ENCODE measurements at places on chromosomes 6 and 20.

- no peak for DNase-seq
Observed at GRCh38 chr6:49890988-49891387, 24.7 kb upstream of the CRISP1 start.

DNA sequence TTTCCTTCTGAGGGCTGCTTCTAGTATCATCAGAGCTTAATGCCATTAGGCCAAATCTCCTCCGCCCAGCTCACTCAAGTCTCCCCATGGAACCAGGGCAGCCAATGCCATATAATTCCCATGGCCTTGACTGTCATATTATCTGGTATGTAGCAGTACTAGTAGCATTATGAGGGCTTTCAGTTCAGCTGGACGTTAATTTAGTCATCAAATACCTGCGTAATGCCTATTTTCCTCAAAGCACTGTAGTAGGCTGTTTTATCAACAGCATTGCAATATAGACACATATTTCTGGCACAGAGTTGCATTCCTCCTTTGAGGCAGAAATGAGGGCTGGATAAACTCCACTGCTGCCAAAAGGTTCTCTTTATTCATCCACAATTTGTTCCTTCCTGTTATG is 1.7 kb downstream of the KCTD20 start:
- DNase-seq: no peak

GRCh38 chr6:112227411-112227810 is 27.0 kb downstream of the LAMA4 start:
- DNase-seq: no peak

GRCh38 chr6:25874118-25874517 is at the start of gene SLC17A3:
Gene SLC17A3, minus strand, starts transcription at chr6:25874243. Its CDS starts 5,856 bp downstream, at chr6:25868387.
- no peak for DNase-seq

DNA sequence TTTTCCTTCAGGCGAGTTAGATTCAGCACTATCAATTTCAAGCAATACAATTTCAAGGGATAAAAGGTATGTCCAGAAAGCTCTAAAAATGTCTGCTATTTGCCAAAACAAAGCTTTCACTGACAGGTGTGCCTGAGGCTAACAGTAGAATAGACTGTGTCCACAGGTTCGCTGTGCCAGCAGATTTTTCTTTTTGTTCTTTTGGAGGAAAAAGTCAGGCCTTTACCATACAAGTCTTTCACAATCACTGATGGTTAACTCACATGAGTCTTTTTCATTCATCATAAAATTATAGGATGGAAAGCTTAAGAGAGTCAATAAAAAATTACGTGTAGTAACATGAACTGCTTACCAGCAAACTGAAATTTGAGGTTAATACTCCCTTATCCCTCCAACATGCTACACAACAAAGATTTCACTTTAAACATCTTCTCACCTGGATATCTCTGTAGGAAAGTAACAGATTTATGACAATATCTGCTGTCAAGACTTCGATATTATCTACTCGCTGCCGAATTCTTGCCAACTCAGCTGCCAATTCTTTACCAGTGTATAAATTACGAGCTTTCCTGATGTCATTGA is 95.4 kb downstream of the MAP3K5 start:
- no peak for DNase-seq

DNA sequence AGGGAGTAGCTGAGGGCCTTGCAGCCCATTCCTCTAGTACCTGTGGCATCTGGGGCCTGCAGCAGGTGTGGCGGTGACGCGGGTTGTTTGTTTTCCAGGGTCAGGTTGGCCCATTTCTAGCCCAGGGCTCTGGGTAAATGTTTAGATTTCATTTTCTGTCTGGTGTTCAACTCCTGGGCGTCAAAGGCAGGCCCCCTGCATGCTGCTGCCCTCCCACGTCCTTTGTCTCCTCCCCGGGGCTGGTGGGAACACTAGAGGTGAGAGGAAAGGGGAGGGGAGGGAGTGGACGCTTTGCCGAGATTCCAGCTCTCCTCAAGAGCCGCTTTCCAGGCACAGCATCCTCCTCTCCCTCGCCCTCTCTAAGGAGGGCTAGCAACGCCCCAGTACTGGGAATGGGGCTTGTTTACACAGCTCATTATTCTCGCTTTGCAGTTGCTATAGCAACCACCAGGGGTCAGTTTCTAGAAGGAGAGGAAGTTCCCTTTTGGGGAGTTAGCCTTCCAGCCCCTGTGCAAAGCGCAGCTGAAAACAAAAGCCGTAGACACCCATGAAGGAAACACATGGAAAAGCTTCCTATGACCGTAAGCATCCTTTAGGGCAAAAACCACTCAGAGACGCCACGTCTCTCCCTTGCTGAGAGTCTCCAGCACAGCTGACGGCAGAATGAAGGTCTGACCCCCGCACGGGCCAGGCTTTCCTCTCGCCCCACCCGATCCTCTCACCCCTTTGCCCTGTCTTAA is 170.6 kb downstream of the LY86 start:
- DNase-seq: no peak

DNA sequence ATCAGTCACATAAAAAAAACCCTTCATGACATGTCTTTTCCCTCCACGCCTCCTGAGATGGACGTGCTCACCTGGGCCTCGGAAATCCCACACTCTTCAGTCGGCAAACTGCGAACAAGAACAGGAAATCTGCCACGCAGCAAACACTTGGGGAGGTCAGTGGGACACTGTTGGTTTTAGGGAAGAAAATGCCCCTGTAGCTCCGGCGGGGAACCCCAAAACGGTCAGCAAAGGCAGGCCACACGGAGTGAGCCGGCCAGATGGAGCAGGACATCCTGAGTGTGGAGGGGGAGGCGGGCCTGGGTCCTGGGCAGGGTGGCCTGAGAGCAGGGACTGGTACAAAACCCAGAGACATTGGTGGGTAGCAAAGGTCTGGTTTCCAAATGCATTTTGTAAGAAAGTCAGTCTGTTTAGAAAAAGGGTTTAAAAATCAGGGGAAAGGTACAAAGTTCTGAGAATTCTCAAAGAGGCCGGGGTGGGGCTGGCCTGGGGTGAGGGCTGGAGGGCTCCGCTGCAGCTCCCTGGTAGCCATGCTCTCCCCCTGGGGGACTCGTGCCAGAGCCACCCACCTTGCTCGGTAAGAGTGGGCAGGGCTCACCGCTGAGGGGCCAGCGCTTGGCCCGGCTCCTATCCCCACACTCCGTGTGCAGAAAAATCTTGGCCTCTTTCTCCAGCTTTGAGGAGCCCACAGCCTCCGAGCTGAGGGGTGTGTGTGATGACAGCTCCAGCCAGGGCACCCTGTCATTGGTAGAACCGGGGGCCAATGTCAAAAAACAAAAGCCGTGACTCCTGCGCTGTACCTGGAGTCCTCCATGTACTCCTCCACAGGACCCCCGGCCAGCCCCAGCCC is 5.2 kb downstream of the SLC2A4RG start:
- DNase-seq: no peak

DNA sequence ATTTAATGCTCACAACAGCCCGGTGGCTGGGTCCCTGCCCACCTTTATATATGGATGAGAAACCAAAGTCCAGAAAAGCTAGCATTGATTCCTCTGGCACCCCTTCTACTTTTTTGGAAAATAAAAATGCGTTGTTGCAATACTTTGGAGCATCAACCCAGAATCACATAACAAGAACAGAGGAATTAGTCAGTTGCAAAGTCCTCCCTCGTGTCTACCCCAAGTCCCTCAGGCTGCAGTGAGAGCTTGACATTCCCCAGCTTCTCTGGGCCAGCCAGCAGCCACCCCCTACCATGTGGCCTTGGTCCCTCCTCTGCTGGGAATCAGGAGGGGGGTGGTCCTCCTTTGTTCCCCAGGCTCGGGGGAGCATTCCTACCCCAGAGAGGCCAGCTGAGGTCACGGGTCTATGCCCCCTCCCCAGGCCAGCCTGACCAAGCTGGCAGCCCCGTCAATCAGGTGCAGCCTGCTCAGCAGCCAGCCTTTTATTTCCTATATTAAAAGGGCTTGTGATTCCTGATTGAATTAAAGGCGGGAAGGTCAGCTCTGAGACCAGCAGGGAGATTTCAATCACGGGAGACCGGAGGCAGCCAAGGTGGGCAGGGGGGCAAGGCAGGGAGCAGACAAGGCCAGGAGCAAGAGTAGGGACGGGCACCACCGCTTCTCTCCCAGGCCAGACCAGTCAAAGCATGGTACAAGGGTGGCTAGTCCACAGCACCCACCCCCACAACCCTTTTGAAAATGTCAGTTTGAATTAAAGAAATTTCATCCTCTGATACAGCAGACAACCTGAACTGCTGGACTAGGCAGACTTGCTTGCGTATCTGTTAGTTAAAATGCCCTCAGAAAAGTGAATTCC is 158.9 kb downstream of the MRPL14 start:
- no peak for DNase-seq

DNA sequence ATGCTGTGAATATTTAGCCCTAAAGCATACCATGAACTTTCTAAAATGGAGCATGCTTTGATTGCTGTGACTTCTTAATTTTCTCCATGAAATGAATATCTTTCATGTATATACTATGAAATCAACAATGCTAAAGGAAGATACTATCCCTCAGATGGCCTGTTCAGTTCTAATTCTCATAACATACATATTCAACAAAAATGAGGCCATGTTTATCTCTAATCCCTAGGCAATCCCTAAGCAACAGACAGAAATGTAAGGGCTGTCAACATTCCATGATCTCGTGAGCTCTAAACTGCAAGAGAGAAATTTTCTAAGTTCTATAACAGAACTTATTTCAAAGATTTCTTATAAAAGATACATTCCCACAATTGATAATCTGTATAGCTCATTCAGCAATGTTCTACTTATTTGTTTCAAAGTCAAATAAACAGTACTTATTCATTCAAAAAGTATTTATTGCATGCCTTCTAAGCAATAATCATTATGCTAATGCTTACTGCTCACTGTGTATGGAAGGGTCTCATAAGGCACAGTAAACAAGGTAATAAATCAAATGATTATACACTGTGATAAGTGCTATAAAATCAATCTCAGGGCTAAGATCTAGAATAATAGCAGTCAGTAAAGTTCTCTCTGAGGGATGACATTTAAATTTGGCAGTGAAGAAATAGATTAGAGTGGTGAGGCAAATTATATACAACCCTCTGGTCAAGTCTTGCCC is 492.9 kb downstream of the PHF3 start:
- DNase-seq: no peak

- no peak for DNase-seq
Observed at GRCh38 chr6:1581120-1581991, 28.4 kb upstream of the FOXC1 start.

DNA sequence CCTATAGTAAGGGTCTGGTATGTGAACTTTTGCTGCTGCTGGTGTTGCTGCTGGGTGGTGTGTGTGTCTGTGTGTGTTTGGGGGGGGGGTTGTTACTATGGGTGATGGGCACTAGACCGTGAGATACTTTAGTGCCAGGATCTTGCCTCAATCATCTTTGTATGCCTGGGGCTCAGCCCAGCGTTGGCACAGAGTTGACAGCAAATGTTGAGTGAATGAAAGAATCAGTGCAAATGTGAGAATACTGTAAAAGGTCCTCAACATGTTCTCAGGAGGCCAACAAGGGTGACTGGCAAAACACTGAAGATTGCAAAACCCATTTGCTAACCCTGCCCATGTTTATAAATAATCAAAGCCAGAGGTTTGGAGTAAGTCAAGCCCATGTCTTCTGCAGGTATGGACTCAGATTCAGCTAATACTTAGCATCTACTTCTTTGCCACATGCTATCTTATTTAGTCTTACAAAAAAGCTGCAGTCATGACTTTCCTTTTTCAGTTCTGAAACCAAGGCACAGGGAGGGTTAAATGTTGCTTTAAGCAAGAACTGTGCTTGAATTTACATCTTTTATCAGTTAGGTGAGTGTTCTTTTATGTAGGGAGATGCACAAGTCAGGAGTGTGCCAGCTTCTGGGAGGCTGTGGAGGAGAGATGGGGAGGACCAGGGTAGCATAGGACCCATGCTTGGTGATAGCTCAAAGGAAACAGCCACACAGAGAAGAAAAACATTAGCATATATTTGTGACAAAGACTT is 125.3 kb upstream of the SPACA1 start:
- no peak for DNase-seq

GRCh38 chr6:127347178-127347577 is 3.8 kb upstream of the ECHDC1 start:
- DNase-seq: no peak

- DNase-seq: no peak
Observed at GRCh38 chr6:36273067-36273466, 3.2 kb downstream of the PNPLA1 start.

GRCh38 chr20:54219751-54220426 is 12.0 kb downstream of the PFDN4 start:
- DNase-seq: no peak

GRCh38 chr6:42190554-42191183 is 4.1 kb downstream of the GUCA1B start:
- DNase-seq: no peak

- no peak for DNase-seq
Observed at GRCh38 chr6:148166339-148166968, 176.2 kb upstream of the SASH1 start.

- DNase-seq: no peak
Observed at GRCh38 chr6:56172144-56172543, 75.2 kb downstream of the COL21A1 start.

- no peak for DNase-seq
Observed at GRCh38 chr20:23279836-23280235, 70.8 kb upstream of the NXT1 start.

- DNase-seq: no peak
Observed at GRCh38 chr6:31525932-31526591, 2.7 kb upstream of the MCCD1 start.

DNA sequence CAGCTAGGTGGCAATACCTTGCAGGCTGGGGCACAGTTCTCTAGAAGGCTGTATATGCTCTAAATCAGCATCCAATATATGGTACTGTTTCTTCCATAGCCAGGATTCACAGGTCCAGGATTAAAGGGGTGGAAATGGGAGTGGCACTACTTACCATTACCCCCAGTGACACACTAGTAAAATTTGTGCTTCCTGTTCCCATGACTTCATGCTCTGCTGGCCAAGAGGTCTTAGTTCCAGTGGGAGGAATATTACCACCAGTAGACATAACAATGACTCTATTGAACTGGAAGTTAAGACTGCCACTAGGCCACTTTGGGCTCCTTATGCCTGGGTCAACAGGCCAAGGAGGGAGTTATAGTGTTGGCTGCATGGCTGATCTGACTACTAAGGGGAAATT is 174.3 kb upstream of the TNFAIP3 start:
- DNase-seq: no peak

GRCh38 chr6:99333068-99333467 is 16.4 kb downstream of the FAXC start:
- DNase-seq: no peak

GRCh38 chr6:3291987-3292386 is 33.2 kb downstream of the PSMG4 start:
- DNase-seq: no peak

GRCh38 chr20:59184880-59185447 is 21.3 kb downstream of the ZNF831 start:
- DNase-seq: no peak

- DNase-seq: no peak
Observed at GRCh38 chr20:33857722-33858563, 46.8 kb downstream of the CHMP4B start.

GRCh38 chr6:133251688-133252087 is 10.5 kb downstream of the EYA4 start:
- no peak for DNase-seq
